ENCODE measurements at places on chromosomes 5 and 9.

- H3K36me3 ChIP-seq, result peaks cover 45% of the 10 kb centered on the region
- no peak overlapping the region for H3K27ac ChIP-seq
- H3K27me3 ChIP-seq, result no peaks in the 10 kb centered on the region
- no peak for DNase-seq
Observed at GRCh38 chr9:101477214-101477613, 41.6 kb upstream of the ALDOB start.

DNA sequence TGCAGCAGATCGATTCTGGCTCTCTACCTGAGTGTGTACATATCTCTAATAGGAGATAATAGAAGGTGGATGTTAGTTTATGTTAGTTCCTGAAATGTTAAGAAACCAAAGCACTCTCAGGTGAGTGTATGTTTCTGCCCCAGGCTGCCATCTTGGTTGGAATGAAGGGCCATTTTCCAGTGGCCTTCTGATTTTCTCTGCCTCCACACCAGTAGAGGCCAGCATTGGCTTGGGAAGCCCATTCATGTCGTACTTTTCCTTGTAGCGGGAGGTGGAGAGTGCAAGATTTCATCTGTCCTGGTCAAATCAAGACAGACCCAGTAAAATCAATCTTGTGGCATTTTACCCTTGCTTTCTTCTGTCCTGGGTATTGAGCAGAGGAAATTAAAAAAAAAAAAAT lies 91.0 kb downstream of the GAS1 start:
- H3K36me3 ChIP-seq, result no peaks in the 10 kb centered on the region
- H3K27me3 ChIP-seq, result peaks cover 27% of the 10 kb centered on the region
- no peak for DNase-seq

- H3K4me1 ChIP-seq, result peaks cover 53% of the 10 kb centered on the region
- H3K27ac ChIP-seq, result peak overlapping the region; percentile 95
- DNase-seq, result no peak
- peak overlapping the region; percentile 94 for H3K4me3 ChIP-seq
- no peaks in the 10 kb centered on the region for H3K27me3 ChIP-seq
- H3K36me3 ChIP-seq, result peaks cover 6% of the 10 kb centered on the region
Observed at GRCh38 chr9:127568618-127568970, 43.5 kb upstream of the STXBP1 start.

DNA sequence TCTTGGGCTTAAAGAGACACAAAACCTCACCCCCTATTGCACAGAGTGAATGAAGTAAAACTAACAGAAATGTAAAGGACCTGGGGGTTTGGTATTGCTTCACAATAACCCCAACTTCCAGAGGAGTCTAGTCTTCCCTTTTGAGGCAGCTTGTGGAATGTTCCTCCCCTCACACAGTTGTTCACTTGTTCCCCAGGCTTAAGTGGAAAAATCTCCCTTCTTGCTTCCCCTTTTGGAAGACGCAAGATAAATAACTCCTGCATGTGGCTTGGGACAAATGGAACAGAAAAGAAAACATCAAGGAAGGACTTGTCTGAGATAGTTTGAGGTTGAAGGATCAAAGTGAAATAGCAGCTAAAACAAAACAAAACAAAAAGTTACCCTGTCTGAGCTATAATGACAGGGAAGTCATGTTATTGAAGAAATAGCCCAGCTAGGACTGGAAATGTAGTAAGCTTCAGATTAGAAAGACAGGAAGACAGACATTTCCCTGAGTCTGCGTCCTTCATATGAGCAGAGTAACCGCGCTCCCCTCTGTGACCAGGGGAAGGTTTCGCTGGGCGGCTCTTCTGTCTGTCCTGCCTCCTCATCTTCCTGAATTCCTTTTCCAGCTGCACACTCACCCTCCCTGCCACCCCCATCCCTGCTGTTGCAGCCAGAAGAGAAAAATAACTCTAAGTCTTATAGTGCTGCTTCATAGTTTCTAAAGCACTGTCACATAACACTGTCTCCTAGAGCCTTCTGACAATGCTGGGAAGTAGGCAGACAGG lies 8.8 kb downstream of the SPARC start:
- peak overlapping the region; percentile 93 for H3K27ac ChIP-seq
- H3K4me1 ChIP-seq, result peaks cover 100% of the 10 kb centered on the region
- H3K4me3 ChIP-seq, result peak overlapping the region; percentile 78

All from left ventricle myocardium inferior (tissue), 1 donor.